HS-27A (cell line): ENCODE measurements at places on chromosomes 6 and 20.

GRCh38 chr6:36780442-36781177, 58.6 kb downstream of the CPNE5 start:
- DNase-seq: no peak

DNA sequence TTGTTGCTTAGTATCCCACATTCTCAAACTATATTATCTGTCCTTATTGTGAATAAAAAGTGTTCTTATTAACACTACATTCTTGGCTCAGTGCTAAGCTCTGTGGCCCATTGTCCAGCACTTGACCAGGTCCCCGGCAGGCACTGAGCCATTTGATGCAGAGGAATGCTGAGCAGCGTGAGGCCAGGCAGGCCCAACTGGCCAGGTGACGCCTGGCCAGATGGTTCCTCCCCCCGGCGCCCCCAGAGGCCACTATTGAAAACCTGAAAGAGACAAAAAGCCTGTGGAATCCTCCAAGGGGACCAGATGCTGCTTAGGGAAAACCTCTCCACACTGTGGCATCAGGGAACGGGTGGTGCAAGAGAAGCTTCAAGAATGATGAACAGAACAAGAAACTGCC, 597.5 kb upstream of the JAG1 start:
- no peak for DNase-seq

GRCh38 chr6:99588618-99589289, 17.9 kb upstream of the PRDM13 start:
- DNase-seq: no peak

GRCh38 chr6:46325561-46326530, 155.1 kb upstream of the ENPP5 start:
- no peak for DNase-seq

GRCh38 chr6:118017301-118017848, 110.3 kb downstream of the SLC35F1 start:
- no peak for DNase-seq

DNA sequence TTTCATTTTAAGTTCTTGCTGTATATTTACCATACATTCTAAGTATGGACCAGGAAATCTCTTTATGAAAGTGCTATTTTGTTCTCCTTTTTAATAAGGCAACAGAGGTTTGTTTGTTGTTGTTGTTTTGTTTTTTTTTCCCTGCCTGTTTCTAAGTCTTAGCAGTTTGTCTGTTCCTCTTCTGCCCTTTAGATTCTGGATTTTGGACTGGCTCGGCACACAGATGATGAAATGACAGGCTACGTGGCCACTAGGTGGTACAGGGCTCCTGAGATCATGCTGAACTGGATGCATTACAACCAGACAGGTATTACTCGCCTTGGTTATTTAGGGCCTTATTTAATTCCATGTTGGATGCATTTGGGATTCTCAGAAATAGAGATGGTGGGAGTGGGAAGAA, 48.0 kb downstream of the MAPK14 start:
- DNase-seq: no peak

DNA sequence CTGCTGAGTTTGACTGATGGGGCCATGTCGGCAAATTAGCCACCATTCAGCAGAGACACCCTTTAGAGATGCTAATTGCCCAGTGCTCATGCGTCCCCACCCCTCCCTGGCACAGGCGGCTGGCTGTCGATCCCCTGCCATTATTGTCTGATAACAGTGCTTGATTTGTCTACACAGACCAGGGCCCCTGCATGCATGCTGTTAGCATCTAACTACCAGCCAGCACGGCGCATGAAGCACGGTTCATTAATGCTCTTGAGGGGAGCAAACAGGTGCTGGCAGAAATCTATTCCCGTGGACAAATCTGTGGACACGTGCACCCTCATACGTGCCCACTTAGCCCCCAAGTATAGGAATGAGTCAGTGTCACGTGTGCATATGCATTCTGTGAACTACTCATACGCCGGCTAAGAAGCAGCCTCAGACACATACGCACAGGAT, 32.2 kb downstream of the KCNB1 start:
- no peak for DNase-seq

DNA sequence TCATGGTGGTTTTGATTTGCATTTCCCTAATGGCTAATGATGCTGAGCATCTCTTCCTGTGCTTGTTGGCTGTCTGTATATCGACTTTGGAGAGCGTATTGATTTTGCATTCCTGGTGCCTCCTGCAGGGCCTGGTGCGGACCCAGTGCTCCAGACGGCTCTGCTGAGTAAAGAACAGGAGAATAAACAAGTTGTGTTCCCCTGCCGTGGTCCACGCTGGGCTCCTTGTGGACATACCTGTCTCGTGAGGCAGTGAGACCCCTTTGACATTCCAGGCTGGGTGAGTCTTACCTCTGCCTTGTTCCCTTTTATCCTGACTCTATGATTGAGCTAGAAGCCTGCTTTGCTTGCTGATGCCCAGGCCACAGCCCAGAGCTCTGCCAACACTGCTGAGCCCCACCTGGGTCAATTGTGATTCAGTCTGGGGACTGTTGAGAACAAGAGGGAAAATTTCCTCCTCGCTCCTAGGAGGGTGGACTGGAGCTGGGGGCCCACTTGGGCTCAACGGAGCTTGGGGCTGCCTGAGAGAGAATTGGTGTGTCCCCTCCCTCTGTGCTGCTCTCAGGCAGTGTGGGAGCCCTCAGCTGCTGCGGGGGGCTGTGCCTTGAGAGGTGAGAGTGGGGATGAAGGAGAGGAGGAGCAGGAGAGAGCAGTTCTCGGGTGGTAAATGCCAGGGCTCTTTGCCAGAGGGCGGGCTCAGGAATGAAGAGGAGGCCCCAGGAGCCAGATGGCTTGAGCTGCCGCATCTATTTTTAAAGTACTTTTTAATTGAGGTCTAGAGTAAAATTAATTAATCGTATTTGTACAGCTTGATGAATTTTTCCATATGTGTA, 43.7 kb upstream of the PMEPA1 start:
- no peak for DNase-seq

DNA sequence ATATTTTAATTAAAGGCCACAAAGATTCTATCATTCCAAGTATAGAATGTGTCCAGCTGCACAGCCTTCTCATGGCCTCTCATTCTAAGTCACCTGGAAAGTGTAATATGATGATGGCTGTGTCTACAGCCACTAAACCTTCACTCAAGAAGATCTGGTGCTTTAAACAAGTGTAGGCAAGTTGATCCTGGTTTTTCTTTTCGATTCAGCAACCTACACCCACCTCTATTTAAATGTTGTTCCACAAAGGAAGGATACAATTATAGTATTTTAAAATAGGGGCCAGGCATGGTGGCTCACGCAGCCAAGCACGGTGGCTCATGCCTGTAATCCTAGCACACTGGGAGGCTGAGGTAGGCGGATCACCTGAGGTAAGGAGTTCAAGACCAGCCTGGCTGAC, 25.5 kb upstream of the DST start:
- DNase-seq: no peak

DNA sequence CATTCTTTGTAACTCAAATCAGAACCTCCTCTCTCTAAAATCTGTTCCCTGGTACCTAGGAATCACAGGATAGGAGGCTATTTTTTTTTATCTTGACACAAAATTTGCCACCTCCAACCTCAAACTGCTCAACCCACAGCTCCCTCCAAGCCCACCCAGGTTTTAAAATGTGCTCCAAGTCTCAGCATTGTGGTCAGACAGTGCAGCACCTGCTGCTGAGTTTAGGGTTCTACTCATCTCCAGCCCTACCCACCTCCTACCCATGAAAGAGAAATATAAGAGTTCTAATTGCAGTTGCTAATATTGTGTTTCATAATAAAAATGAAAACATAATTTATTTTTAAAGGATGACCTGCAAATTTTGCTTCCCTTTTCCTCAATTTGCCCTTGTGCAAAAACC, 496.5 kb downstream of the MAFB start:
- no peak for DNase-seq

DNA sequence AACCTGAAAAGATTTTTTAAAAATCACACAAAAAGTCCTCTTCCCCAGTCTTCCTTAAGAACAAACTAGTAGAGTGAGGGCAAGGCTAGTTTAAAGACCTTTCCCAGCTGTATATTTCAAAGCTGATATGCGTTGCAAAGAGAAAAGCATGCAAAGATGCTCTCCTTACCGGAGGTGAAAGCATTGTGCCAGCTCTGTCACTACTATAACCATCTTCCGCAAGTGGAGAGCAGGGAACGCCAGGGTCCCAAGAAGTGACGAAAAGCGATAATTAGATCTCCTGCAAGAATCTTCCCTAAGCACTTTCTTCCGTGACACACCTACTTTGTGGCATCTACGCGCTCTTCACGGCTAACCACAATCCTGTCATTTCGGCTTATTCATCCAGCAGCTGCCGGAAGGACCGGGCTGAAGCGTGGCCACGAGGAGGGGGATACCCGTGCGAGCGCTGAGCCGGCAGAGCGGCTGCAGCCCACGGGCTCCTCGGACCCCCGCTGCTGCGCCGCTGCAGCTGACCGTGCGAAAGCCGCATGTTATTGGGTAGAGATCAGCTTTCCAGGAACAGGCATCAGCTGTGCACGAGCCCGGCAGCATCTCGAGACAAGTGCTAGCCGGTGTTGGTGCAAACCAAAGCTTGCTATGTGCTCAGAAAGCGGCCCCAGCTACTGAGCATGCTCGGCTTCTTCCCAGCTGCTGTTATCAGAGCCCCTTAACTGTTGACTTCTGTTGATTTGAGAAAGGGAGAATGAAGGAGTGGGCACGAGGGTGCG, 57.2 kb upstream of the ARHGAP18 start:
- DNase-seq: no peak

DNA sequence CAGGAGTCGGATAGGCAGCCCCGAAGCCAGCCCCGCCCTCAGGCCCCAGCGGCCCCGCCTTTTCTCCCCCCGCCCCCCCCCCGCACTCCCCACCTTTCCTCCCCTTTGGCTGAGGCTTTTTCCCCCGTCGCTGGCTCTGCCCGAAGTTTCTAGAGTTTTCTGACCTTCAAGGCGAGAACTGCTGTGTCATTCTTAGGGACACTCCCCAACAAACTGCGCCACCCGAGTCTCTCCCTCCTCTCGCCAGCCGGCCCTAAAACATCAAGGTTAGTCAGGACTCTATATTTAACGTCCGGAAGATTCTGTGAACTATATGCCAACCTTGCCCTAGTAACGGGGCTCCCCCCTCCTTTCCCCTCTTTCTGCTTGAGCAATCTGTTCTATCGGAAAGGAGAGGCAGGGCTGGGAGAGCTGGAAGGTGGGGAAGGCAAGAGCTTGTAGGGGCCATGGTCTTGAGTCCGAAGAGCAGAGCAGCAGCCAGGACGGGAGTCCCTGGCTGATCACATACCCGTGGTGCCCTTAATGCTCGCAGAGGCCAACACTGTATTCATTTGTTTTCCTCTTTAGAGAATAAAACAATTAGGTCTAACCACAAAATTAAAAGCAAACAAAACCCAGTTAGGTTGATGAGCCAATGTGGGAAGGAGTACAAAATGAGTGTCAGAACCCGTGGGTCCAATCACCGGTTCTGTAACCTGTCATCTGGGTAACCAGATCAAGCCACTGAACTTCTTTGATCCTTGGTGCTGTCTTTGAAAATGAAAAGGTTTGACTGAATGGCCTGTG, 5.3 kb upstream of the HSPA1B start:
- no peak for DNase-seq

- no peak for DNase-seq
Measured at GRCh38 chr6:37017606-37018197, 12.2 kb downstream of the FGD2 start.

DNA sequence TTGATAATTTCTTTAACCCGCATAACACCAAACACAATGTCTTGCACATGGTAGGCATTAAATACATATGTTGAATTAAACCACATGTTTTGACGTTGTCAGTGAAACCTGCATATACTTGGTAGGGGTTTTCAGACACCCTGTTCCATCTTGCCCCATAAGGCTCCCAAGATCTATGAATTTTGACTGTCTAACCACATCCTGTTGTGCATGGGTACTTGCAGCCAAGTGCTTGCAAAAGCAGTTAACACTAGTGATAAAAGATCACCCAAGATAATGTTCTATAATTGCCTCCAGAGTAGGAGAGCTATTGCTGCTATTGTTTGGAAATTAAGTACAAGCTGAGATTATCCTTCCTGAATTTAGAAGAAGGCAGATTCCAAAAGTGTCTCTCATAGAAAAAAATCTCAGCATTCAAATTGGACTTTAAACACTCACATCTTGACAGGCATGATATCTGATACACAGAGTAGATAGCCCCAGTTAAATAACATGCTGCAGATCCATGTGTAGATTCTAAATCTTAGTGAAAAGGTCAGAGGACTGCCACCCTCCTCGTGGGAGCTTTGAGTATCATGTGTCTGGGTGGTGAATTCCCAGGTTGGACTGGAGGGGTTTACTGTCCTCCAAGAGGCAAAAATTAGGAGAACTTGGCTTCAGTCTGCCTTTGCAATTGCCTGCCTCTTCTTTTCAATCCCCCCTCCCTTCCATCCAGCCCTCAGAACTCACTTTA, 25.8 kb upstream of the CCN6 start:
- DNase-seq: no peak

GRCh38 chr20:32429745-32430360, 71.7 kb downstream of the ASXL1 start:
- DNase-seq: no peak

DNA sequence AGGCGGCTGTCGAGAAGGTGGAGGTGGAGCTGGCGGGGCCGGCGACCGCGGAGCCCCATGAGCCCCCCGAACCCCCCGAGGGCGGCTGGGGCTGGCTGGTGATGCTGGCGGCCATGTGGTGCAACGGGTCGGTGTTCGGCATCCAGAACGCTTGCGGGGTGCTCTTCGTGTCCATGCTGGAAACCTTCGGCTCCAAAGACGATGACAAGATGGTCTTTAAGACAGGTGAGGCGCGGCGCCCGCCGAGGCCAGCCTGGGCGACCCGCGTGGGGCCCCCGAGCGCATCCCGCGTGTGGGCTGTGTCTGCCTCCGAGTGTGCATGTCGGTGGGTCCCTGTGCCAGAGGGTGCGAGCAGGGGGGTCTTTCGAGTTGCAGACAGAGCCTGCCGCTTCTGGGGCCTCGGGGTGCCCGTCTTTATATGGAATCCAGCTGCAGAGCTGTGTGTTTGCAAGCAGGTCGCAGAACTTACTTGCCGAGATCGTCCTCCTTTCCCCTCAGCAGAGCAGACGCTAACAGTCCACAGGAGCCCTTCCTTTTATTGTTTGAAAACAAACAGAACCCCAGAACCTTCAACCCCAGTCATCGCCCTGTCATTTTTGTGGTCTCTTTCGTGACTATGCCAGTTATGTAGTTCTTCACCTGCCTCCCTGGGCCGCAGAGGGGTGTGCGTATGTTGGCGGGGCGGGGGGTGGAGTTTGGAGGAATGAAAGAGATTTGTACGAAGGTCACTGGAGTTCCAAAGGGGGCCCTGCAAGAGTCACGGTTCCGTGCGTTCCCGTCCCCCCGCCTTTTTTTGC, 766 bp downstream of the SLC16A10 start:
- no peak for DNase-seq
